H54 (cell line): ENCODE measurements at places on chromosomes 2 and 18.

DNA sequence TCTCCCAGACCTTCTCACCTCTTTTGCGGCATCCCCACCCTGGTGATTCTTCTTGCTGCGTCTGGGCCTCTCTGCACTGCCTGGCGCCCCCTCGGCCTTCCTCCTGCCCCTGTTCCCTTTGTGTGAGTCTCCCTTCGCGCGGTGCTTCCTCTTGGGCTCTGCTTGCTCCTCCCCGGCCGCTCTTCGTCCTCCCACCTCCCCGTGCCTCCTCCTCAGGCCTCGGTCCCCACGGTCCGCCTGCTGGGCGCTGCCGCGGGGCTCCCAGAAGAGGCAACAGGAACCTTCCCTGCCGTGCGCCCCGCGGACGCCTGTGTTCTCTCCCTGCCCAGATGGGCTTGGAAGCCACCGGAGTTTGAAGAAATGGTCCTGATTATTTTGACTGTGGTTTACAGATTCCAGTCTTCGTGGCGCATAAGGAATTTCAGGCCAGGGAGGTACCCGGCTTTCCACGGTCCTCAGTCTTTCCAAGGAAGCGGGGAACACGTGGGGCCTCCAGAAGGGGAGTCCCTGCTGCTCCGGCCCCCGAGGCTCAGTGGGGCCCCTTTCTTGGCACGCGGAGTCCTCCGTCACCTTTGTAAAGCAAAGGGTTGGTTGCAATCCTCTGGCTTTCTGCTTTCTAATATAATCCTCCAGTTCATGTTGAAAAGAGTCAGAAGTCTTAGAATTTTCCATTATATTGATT is 13.1 kb downstream of the RNU2-63P start:
- DNase-seq: no peak

DNA sequence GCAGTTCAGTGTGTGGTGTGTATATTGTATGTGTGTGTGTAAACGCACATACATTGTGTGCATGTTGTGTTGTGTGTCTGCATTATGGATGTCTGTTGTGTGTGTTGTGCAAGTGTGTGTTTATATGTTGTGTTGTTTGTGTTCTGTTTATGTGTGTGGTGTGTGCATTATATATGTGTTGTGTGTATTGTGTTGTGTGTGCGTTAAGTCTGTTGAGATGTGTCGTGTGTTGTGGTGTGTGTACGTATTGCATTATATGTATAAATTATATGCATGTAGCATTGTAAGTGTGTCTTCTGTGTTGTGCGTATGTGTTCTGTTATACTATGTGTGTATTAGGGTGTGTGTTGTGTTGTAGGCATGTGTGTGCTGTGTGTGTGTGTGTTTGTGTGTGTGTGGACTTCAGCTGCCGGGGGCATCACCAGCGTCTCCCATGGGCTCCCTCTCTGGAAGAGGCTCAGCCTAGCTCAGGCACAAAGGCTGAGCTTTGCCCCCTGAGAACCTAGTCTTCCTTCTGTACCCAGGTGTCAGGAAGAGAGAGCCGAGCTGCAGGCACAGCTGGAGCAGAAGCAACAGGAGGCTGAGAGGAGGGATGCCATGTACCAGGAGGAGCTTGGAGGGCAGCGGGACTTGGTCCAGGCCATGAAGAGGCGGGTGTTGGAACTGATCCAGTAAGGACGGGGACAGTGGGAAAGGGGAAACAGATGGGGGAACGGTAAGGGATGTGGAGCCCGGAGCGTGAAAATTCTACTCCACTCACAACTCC is 13.7 kb downstream of the RUFY4 start:
- no peak for DNase-seq

DNA sequence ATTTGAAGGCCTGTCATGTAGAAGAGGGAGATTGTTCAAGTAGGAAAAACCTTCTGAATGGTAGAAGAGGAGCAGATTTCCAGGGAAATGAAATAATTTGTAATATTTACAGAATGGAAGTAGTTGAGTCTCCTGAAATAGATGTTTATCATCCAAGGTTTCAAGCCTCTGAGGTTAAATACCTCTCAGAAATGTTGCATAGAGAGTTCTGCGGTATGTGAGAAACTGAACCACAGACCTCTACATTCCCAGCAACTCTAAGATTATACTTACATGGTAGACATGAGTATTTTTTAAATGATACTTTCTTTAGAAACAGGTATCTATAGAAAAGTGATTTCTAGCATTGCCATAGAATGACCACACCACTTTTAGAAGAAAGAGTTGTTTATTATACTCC is 379.8 kb upstream of the FANCL start:
- DNase-seq: no peak

DNA sequence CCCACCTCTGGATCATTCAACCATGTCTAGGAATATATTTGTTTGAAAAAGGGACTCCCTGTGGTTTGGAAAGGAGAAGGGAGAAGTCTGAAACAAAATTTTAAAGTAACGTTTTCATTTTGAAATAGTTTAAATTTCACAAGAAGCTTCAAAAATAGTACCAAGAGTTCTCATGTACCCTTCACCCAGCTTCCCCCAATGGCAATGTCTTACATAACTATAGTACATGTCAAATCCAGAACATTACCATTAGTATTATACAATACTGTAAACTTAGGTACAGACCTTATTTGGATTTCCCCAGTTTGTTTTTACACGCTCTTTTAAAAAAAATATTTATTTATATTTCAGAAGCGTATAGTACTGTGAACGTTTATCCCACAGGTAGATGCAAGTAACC is 4.0 kb upstream of the LYG2 start:
- DNase-seq: no peak

DNA sequence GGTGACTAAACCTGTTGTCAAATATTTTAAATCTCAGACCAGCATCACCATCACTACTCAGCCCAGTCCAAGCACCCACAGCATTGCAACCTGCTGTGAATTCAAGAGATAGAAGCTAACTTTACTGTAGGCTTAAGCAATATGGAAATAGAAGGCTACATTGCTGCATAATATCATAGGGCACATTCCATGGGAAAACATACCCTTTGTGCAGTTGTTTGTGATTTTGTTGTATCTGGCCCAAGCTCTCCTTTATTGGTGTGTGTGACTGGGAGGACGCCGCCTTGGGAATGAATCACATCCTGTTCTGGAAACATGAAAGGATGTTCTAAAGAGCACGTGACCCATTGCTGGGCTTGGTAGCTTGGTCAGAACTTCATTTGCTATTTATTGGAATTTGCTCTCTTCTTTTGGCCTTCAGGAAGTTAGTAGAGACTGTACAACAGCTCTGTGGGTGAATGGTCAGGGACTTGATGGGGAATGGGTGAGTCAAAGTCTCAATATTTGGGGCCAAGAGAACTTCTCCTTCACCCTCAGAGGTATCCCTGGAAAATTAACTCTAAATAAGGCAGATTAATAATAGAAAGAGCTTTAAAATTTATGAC is 106.8 kb upstream of the SERPINE2 start:
- DNase-seq: peak; percentile 26

DNA sequence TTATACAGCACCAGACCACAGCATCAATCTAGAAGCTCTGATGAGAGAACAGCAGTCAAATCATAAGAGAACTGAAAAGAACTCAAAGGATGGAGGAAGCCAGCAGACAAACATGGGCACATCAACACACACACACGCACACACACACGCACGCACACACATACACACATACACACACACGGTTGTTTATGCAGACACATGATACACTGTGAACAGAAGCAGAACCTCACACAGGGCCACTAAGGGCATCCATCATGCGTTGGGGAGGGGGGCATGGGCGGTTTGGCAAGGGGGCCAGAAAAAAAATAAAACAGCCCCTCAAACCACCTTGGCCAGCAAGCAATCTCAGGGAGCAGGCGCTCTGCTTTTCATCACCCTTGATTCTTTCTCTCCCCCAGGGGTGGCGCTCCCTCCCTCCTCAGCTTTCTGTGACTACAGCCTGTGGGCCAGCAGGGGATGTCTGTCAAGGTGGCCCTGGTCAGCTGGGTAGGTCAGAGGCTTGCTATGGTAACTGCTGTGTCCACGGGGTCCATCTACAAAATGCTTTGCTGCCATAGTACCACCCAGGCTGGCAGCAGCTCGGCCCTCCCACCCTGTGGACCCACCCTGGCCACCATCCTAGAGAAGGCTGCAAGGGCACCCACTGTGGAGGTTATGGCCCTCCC is 318.0 kb downstream of the CELF4 start:
- DNase-seq: no peak

DNA sequence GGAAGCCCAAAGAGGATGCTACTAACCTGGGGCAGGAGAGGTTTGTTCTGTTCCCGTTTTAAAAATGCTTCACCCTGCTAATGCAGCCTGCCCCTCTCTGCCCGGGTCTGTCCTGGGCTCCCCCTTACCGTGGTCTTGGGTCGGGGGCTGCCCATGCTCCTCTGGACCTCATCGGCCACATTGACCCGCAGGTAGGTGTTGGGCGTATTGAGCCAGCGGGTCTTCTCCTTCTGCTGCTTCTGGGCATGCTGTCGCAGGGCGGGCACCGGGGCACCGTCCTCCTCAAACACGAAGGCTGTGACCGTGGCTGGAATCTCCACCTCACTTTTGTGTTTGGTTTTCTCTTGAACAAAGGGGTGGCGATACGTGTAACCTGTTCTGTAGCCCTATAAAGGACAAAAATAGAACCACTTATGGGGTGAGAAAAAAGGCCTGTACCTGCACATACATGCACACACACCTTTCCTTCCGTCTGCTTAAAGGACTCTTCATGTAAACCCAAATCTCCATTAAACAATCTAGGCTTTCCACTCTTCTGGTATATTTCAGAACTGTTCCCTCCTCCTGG is 89.3 kb downstream of the ADD2 start:
- no peak for DNase-seq

GRCh38 chr2:20525041-20526035 is 78.5 kb downstream of the RHOB start:
- no peak for DNase-seq

DNA sequence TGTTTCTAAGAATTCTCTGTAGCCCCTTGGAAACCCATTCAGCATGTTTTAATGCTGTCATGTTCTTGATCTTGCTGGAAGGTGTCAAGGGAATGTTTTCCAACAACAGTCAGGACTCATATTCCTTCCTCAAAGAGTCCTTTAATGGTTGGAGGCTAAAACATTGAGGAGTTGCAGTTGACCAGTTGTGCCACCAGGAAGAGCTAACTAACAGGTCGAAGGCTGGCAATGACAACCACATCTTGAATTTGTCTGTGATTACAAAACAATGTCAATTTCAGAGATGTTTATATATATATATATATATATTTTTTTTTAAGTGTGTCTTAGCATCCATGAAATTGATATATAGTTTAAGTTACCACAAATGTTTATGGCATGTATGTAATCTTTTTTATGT is 151.5 kb downstream of the INO80D start:
- DNase-seq: no peak

DNA sequence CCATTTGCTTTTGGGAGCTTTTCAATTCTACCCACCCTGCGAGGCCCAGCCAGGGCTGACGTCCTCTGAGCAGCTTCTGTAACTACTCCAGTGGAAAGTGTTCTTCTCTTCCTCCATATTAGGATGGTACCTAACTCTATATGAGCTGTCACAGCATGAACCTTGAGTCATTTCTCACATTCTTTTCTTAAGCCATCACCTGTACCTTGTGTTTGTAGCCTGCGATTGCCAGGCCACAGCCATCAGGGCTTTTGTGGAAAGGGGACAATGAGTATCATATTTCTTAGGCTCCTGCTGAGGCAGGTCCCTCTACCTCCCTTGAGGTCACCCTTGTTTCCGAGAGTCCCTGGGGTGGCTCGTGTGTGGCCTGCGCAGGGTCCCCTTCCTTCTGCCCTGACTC is 144.5 kb upstream of the DLX2 start:
- DNase-seq: no peak

DNA sequence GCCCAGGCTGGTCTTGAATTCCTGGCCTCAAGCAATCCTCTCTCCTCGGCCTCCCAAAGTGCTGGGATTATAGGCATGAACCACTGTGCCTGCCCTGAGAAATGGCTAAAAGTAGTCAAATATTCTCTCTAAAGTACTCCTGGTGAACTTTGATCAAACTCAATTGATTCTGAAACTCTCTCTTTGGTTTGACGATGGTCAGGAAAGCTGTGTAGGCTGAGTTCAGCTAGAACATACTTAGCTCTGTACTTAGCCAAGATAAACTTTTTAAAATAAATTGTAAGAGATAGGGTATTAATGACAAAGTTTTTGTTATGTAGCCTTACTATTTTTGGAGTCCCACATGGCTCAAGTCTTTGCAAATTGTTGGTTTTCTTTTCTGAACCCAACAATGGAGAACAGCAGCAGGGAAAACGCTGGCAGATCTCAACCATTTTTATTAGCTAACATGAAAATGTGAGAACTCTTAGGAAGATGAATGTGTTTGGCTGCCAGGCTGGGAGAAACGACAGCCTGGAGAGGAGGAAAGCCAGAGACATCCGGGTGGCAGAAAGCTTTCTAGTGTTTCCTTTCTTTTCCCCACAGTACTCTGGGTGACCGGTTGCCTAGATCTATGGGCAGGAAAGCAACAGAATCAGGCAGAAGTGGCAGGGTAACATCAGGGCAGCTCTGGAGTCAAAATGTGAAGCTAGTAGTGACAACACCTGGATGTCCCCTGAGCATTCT is 193.0 kb upstream of the LHCGR start:
- no peak for DNase-seq

DNA sequence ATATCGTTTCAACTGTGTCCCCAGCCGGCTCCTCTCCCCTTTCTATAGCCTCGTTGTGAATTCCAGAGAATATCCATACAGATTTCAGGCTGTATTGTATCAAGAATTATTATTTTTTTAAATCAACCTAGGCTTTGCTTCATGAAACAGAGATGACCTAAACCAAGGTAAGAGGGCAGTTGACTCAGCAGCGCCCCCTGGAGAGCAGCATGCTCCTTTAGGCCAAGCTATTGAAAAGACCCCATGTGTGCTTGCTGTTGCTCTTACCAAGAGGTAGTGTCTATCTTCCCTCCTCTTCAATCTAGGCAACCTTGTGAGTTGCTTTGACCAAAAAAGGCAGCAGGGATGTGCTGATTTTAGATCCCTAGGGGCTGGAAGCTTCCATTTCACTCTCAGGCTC is 426.7 kb upstream of the SMIM21 start:
- DNase-seq: no peak

GRCh38 chr2:142041105-142041504 is 89.7 kb downstream of the LRP1B start:
- DNase-seq: no peak

DNA sequence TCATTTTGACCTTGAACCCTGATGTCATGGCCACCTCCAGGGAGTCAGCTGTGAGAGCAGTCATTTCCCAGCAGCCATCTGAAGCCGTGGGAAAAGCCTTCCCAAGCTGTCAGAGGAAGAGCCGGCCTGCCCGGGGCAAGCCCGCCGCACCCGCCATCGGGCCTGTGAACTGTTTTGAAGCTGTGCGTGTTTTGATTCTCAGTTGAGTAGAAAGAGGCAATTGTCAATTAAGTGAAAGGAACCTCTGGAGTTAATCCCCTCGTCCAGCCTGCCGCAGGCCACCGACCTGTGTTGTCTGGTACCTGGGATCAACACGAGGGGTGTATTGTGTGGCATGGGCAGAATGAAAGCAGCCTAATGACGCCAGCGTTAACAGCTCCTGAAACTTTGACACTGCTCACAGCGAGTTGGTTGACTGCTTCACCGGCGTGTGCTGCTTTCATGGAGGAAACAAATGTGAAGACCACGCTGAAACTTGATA is 318.4 kb downstream of the AGAP1 start:
- DNase-seq: no peak

- DNase-seq: no peak
Measured at GRCh38 chr2:33197198-33197938, 250.6 kb downstream of the LTBP1 start.

GRCh38 chr2:203841654-203842053 is 25.9 kb upstream of the CTLA4 start:
- no peak for DNase-seq

- no peak for DNase-seq
Measured at GRCh38 chr2:226978300-226978699, 142.4 kb downstream of the RHBDD1 start.
